Activated CD8-positive, alpha-beta memory T cell treated with anti-CD3 and anti-CD28 coated beads for 36 hours (primary cell): ENCODE measurements at places on chromosomes 11 and 22. TPM values are rescaled to one million over a fixed set of nuclear protein-coding genes. Genes with fewer than 3 reads are reported as not detected.

Gene CCDC116
- 0.21 TPM for total RNA-seq

Gene SCUBE2
- not detected for total RNA-seq

Gene ADAMTS15
- total RNA-seq: not detected

Gene CARD18
- not detected for total RNA-seq

Gene TYR
- not detected for total RNA-seq

Gene KLHDC7B
- 5.9 TPM for total RNA-seq

Gene TMEM132A
- 0.99 TPM for total RNA-seq

Gene PNPLA5
- total RNA-seq: not detected

Gene TMEM179B
- 42.7 TPM for total RNA-seq

Gene MAJIN
- not detected for total RNA-seq

Gene SLC22A25
- total RNA-seq: not detected

Gene UBASH3B
- 54.7 TPM for total RNA-seq

Gene CPT1B
- 40.7 TPM for total RNA-seq

Gene RELT
- total RNA-seq: 31.0 TPM

Gene GAB4
- total RNA-seq: not detected

Gene DEFB108B
- total RNA-seq: not detected

Gene ZNF215
- total RNA-seq: 1.7 TPM

Gene POU2AF1
- total RNA-seq: 4.8 TPM

Gene KDM4E
- not detected for total RNA-seq
